Fibroblast of skin of scalp (primary cell): ENCODE measurements at places on chromosomes 5 and 9.

DNA sequence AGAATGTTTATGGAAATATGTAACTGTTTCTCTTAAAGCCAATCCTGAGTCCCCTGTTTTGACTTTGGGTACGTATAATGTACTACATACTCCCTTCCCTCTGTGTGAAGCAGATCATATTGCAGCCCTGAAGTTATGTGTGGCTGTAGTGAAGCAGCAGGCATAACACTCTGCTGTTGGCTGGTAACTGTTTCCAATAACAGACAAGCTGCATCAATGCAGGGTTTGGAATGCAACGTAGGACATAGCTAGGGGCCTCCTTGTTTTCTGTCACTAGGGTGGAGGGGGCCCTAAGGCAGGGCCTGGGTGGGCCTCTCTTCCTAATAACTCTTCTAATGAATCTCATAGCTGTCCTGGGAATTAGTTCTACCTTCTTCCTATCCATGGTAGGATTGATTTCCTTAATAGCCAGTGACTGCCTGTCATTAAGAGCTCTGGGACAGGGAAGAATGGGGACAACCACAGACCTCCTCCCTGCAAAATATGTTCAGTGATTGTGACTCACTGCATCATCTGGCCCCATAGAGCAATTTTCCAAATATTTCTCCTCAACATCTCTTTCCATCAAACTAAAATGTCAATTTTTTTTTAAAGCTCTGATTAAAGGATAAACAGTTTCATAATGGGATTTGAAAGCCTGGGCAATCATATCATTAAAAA is 129.6 kb upstream of the HMHB1 start:
- DNase-seq = peak; percentile 79

GRCh38 chr9:14924230-14925219 is 14.3 kb upstream of the FREM1 start:
- peak; percentile 77 for DNase-seq

DNA sequence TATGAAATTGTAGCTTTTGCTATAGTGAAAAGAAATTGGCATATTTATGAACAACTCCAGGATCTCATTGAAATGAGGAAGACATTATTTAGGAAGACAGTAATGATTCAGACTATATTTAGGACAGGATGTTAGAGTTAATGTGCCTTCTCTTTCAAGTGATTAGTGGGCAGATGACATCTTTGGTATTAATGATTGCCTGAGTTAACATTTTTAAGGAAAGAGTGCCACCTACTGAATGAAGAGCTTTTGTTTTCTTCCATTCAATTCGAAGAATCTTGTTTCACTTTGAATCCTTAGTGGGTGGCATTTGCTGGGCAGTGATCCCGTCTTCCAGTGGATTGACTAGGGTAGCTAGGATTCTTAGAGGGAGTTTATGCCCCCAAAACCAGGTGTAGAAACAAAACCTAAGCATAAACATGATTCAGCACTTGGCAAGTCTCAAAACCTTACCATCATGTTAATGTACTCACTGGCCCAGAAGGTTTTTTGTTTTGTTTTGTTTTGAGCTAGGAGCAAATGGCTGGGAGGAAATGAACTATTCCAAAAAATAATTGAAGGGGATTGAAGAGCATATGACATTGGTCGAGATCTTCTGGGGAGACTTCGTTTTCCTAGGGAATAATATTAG is 23.2 kb downstream of the MAP3K1 start:
- peak; percentile 81 for DNase-seq

- no peak for DNase-seq
Observed at GRCh38 chr5:96528826-96529474, 95.9 kb upstream of the PCSK1 start.

- no peak for DNase-seq
Observed at GRCh38 chr5:14326035-14326903, 183.1 kb downstream of the TRIO start.

DNA sequence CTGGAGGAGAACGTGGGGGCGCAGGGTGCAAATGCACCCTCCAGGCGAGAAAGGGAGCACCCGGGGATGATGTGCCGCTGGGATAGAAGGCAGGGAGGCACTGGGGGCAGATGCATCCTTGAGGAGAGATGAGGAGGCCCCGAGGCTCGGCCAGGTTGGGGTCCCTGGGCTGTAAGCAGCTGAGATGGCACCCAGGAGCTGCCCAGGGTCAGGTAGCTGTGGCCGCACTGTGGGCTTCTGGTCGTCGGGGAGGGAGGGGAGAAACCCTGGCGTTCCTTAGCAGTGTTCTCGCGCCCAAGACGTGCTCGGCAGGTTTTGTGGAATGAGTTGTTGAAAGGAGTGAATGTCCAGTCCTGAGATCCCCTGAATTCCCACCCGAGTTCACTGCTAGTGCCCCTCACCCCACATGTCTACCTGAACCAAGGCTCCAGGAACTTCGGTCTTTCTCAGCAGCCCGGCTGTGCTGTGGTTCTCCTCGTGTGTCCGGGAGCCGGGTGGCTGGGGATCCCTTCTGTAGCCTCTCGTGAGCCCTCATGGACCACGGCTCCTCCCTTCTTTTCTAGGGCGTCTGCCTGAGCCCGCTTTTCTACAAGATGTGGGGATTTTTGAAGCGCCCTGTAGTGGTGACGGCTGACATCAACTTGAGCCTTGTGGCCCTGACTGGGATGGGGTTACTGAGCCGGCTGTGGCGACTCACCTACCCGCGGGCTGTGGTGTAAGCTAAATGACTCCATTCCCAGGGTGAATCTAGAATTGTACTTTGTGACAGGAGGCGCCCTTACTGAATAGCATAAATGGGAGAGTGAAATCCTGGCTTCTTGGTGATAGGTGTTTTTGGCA is 1.1 kb downstream of the POMT1 start:
- peak; percentile 19 for DNase-seq

DNA sequence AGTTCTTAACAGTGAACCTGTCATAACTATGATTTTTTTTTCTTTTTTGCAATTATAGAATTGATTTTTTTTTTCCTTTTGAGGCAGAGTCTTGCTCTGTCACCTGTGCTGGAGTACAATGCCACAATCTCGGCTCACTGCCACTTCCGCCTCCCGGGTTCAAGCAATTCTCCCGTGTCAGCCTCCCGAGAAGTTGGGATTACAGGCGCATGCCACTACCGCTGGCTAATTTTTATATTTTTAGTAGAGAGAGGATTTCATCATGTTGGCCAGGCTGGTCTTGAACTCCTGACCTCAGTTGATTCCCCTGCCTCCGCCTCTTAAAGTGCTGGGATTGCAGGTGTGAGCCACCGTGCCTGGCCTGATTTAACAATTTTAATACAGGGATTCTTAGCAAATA is 21.4 kb downstream of the UGCG start:
- DNase-seq = no peak

DNA sequence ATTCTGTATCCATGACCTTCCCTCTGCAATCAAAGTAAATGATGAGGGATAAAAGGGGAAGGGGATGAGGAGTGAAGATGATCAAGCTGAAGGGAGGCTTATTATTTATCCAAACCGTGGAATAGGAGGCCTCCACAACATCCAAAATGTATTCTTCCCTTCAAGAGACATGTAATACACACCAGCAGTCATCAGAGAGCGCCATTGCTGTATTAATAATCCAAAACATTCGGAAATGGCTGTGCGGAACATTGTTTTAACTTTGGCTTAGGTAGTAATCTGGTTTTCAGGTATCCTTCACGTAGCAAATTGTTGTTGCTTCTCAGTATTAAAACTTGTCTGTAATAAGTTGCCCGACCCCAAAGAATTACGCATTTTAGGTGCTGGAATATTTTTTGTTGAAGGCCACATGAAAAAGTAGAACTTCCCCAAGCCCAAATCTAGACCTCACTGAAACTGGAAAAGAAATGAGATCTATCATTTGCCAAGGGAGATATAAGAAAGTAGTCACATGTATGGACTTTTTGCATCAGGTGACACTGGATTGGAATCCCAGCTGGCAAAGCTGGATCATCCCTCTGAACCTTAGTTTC is 2.6 kb upstream of the BOD1 start:
- peak; percentile 52 for DNase-seq

- DNase-seq = peak; percentile 60
Observed at GRCh38 chr5:3594510-3595005, 1.1 kb upstream of the IRX1 start.

GRCh38 chr5:74167206-74167929 is 473.2 kb downstream of the ENC1 start:
- peak; percentile 73 for DNase-seq

DNA sequence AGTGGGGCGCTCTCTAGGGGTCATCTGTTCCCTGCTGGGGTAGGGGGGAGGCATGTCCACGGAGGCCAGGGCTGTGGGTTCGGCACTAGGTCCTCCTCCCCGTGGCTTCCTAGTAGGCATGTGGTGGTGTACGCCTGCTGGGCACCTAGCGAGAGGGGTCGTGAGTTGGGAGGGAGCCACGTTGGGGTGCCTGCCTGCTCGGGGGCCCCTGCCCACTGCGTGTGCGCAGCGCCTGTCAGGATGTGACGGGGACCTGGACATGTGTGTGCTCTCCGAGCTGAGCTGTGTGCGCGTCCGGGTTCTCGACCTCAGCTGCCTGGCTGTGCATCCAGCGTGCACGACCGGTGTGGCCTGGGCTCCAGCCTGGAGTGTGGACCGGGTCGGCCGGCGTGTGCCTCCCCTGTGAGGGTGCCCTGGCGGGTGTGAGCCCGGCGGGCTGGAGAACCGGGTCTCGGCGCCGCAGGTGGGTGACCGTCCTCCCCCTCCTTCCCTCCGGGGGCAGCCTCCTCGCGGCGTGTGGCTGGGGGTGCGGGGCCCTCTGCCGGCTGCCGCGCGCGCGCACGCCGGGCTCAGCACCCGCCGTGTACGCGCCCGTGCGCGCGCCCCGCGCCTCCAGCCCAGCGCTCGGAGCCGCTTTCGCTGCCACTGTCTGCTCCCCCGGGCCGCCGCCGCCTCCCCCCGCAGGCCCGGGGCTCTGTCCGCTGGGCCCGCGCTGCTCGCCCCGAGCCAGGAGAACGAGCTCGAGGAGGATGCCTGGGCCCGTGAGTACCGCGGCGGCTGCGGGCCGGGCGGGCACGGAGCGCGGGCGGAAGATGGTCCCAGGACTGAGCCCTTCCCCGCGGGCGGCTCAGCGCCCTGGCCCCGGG is at the start of gene PRR7:
TSS of gene PRR7 (plus strand) at position 615 of the 866 bp plus-strand sequence. CDS start 8,254 bp downstream, outside the sequence.
- DNase-seq = peak; percentile 74

DNA sequence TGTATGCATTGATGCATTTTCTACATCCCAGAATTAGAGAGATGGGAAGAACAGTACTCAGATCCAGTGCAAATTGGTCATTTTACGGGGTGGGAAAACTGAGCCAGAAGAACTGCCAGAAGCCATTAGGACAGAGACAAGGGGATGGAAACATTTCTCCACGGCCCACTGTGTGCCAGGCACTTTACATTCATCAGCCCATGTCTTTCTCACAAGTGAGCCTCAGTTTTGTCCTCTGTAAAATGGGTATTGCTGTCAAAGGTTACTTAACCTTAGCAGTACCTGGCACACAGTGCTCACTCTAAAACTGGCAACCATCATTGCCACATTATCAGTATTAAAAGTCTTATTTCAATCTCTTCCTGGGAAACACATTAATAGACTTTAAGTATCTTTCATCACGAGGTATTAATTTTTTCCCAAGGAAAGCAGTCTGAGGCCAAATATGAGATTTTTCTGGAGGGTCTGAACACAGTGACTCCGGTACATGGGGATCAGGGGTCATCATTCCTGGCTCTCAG is 5.2 kb downstream of the DUSP1 start:
- no peak for DNase-seq

- DNase-seq = no peak
Observed at GRCh38 chr5:178340187-178340586, 107.6 kb upstream of the PHYKPL start.

DNA sequence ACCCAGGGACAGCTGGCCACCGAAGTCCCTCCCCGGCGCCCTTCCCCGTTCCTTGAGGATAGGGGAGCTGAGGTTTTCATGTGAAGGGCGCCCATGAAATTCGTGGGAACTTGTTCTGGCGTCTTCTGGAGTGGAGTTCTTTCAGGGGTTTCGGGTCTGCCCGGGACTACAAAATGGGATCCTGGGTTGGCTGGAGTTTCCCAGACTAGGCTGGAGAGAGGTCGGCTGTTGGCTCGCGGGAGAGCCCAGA is 3.6 kb upstream of the RGMB start:
- no peak for DNase-seq

GRCh38 chr9:14180093-14180959 is 133.6 kb downstream of the NFIB start:
- no peak for DNase-seq

DNA sequence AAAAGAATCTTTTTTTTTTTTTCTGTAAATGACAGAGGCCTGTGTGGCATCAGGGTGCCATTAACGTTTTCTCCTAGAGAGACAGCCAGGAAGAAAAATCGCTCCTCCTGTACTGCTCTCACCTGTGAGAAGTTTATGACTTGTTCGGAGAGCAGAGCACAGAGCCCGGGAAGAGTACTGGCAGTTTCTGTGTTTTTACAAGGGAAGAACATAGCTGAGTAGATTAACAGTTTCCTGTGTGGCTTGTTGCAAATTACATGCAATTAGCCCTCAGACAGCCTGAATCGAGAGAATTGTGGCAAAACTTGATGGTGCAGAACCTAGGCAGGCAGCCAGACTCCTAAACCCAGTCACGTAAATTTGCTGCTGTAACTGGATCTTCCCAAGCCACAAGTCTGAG is 32.1 kb downstream of the PRKACG start:
- no peak for DNase-seq

DNA sequence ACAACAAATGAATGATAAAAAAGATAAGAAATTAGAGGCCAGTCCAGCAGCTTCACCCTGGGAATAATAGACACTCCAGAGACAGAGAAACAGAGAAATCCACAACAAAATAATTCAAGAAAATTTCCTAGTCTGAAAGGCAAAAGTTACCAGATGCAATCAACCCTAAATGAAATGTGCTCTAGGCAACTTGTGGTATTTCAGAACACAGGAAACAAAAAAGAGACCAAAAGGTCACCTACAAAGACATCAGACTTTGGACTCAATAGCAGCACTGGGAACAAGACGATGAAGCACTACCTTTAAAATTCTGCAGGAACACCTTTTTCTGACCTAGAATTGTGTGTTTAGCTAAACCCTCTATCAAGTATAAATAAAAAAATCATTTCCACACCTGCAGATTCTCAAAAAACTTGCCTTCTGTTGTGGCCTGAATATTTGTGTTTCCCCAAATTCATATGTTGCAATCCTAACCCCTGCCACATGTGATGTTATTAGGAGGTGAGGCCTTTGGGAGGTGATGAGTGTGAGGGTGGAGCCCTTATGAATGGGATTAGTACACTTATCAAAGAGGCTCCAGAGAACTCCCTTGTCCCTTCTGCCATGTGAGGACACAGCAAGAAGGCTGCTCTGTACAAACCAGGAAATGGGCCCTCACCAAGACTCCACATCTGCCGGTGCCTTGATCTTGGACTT is 5.9 kb upstream of the MAPK9 start:
- DNase-seq = no peak

GRCh38 chr9:17986595-17986994 is 407.7 kb downstream of the SH3GL2 start:
- no peak for DNase-seq

GRCh38 chr9:103941104-103941503 is 153.0 kb upstream of the SMC2 start:
- DNase-seq = no peak

DNA sequence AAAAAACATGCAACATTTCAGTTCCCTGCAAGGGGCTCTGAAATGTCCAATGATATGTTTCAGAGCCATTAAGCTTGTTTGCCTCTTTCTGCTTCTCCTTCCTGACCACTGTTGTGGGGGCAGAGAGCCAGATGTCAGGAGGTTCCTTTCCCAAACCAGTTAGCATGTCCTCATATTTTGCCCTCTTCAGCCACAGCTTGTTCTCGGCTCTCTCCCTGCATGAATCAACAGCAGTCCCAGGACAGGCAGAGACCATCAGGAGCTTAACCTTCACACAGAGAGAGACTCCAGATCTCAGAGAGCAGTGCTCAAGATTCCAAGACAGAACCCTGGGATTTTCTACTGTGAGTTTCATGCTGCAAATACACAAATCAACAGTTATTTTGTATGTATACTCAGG is 218.5 kb downstream of the COMMD10 start:
- DNase-seq = no peak

- DNase-seq = no peak
Observed at GRCh38 chr9:114116126-114116747, 17.1 kb upstream of the KIF12 start.
